ENCODE measurements at places on chromosomes 13 and 19. TPM values are rescaled to one million over a fixed set of nuclear protein-coding genes. Genes with fewer than 3 reads are reported as not detected.

Gene NTN5
- 0.53 TPM for total RNA-seq

- DNase-seq = no peak
Observed at GRCh38 chr19:46954502-46954992, 65.1 kb upstream of the NPAS1 start.

DNA sequence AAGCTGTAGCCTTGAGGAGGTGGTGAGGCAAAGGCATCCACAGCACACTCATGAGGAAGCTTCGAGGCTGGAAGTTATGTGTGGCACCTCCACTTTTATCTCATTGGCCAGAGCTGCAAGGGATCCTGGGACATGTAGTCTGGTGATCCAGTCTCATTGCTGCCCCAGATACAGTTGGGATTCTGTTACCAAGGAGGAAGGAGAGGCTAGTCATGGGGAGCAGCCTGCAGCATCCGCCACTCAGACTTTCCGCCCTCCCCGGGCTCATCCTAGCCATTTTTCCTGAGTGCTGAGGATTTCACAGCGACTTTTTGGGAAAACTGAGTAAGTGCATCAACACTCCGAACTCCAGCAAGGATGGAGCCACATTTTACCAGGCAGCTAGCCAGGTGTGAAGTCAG lies 74.4 kb downstream of the DPF1 start:
- no peak for DNase-seq

DNA sequence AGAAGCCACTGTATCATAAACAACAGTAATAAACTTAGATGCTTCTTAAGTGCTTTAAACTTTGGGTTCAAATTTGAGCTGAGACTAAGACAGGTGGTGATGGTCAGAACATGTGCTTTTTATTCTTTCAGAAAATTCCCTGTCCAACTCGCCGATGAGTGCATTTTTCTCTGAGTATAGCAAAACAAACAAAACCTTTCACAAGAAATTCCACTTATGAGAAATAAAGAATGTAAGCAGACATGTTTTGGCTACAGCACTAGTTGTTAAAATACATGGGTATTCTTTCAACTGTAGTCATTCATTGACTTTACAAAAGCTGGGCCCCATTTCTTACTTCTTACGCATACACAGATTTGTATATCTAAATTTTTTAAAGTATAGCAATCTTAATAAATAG lies 125.6 kb downstream of the SPRY2 start:
- no peak for DNase-seq

GRCh38 chr19:10891405-10892086 lies 20.2 kb downstream of the CARM1 start:
- DNase-seq = peak; percentile 89

Gene C19orf67
- 0.42 TPM for total RNA-seq

DNA sequence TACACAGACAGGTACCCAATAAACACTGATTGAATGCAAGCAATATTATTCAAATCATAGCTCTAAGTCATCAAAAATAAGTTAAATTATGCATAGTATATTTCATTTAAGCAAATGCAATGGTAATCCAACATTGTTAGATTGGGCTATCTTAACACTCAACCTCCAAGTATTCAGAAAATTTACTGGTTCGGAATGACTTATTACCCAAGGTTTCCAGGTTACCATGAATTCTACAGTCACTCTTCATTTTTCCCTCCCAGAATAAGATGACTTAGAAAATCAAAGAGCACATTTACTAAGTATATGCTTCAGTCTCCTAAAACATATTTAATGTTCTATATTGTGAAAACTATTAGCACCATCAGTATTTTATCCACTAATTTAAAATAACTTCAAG lies 6.0 kb downstream of the UBL3 start:
- DNase-seq = no peak

GRCh38 chr13:111491021-111491420 lies 170.6 kb downstream of the TEX29 start:
- no peak for DNase-seq

Gene C19orf33
- total RNA-seq = 333 TPM

DNA sequence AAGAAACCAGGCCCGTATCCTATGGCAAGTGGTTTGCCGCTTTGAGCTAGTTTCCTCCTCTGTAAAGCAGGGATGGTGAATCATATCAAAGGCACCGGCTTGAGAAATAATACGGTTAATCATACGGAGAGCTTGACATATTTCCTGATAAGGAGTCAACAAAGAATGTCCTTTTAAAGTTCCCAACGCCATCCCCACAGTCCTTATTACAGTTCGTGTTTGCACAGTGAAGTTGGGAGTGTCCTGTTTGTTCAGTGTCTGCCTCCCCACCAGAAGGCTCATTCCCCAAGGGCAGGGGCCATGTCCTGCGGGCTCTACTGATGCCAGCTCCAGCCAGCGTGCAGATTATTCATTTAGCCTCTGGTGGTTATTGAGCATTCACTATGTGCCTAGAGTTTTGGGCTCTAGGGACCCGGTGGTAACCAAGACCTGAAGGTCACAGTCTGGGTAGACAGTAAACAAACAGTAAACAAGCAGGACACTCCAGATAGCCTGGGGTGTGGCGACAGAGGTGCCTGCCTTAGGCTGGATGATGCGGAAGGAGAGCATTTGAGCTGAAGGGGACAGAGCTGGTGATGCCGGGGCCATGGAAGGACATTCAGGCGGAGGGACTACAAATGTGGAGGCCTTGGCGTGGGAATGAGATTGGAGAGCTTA lies 6.3 kb downstream of the GRAMD1A start:
- peak; percentile 69 for DNase-seq

DNA sequence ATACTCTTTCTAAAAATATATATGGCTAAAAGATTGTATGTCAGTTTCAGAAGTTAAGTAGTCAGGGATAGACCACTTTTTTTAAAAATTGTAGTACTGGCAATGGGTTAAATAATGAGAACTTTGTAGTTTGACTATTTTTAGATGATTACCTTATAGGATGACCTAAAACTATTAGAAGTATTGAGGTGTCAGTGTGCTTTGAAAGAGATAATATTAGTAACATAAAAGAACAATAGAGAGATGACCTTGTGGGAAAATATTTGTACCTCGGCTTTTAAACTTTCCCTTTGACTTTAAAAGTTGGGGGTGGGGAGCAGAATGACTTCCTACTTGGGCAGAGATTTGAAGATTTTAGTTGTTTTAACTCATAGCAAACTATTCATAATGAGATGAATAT lies 48.3 kb downstream of the SLAIN1 start:
- DNase-seq = no peak

DNA sequence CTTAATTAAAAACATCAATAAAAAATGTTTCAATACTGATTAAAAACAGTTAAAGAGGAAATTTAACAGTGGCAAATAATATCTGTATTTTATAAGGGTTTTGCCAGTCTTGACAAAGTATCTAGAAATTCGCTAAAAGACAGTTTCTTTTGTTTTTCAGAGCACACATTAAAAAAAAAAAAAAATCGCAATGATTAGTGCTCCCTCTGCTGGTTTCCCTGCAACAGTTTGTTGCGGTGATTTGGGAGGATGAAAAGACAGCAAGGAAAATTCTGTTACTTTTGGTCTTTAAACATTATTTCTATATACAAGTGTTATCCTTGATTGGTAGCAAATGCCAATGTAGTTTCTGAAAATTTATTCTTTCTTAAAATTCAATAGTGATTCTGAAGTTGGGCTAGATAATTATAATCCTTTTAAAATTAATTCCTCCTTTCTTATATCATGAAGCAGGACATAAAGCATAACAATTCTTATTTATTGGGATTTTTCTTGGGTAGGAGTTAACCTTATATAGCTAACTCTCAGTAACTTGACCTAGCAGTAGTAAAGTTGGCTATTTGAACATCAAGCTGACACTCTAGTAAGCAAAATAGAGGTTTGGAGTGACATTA lies 23.1 kb upstream of the SPRY2 start:
- DNase-seq = no peak

DNA sequence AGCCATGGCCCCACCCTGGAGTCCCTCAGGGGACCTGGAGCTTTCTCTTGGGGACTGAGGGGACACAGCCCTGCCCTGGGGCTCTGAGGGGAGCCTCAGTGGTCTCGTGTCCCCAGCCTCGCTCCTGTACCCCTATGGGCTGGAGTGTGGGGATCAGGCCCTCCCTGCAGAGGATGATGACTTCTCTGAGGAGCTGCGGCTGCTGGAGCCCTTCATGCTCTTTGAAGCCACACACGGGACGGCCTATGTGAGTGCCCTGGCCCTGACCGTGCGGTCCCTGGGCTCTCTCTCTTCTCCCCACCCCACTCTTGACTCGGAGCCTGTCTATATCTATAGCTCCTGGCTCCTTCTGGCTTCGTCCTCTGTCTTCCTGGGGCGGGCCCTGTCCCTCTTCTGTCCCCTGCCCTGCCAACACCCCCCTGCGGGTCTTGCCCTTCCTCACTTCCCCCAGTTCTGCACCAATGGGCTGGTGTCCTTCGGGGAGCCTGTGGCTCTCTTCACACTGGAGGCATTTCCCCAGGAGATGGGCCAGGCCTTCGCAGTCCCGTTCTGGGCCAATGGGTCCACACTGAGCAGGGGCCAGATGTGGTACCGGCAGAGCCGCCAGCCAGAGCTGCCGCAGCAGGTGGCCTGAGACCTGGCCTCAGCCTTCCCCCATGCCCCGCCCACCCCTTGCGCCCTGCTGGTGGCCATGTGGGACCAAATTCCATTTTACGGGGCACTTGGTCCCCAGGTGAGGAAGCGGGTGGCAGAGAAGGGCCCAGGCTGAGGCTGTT lies 33.1 kb downstream of the HPN start:
- no peak for DNase-seq

DNA sequence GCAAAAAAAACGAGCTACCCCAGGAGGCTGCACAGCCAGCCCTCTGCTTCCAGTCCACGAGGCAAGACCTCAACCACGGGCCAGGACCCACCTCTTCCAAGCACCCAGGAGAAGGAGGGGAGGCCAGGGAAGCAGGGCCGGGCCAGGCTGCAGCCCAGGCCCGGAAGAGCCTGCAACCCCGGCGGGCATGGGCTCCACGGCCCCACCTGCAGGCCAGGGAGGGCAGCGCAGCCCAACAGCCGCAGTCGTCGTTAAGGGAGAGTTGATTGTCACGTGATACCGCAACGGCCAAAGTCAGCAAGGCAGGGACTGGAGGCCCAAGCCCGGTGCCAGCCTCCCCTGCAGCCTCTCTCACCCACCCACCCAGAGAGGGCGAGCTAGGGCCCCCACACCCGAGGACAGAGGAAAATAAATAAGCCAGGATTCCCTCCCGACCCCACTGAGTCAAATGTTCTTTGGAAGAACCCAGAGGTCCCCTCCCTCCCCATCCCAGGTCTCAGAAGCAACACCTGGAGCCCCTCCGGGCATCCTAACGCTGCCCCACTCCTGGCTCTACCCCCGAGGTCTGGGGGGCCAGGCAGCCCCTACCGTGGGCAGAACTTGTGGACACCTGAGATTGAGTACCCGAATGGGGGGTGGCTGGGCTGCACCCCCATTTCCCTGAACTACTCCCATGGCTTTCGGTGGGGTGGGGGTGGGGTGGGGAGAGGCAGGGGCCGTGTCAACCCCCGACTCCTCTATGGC lies 5.2 kb upstream of the REXO1 start:
- DNase-seq = peak; percentile 90

DNA sequence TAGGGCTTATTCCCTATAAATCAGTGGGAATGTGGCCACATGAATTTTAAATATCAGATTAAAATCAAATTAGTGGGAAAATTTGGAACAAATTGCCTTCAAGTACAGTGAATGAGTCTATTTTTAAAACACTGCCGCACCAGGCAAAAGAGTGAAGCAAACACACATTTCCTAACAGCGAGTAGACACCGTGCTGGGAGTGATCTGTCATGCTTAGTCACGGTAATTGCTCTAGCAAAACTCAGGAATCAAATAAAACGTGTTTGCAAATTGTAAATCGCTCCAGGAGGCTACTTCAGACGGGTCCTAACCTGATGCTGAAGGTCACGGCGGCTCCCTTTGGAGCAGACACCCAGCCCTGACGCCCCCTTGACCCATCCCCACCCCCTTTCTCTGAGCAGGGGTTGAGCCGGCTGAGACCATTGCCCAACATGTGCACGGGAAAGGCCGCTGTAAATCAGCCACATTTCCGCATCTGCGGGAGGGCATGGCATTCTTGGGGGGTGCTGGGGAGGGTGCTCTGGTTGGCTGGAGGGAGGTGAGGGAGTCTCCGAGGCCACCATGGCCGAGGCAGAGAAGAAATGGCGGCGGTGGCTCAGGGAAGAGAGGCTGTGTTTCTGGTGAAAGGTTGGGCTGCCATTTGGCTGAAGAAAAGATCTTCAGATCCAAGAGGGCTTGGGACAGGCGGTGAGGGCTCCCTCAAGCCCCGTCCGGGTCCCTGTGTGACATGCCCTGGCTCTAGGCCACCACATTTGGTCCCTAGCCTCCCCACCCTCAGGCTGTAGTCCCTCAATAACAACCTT lies 8.9 kb downstream of the CEBPA start:
- DNase-seq = peak; percentile 56

DNA sequence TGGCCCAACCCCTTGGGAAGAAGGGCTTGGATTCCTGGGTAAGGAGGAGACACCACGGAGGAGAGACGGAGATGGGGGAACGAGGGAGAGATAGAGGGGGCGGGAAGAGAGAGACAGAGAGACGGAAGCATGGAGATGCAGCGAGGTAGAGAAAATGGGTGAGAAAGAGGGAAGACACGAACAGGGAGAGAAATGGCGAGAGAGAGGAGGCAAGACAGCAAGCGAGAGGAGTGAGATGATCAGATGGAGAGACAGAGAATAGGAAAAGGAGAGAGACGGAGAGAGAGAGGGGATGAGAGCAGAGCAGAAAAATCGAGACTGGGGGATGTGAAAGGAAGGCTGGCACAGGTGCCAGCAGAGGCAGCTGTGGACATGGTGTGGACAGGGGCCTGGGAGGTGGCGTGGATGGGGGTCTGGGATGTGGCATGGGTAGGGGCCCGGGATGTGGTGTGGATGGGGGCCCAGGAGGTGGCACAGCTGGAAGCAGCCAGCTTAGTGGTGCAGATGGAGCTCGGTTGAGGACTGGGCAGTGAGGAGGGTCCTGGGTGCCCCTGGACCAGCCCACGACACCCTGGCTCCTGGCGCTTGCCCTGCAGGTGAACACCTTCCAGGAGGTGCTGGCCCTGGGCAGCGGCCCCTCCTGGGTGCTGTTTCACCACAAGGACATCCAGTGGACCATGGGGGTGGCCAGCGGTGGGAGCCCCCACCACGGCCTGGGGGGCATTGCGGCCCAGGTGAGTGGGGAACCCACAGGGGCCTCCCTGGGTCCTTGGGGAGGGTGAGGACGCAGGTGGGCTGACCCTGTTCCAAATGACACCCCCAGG lies 33.9 kb downstream of the HPN start:
- no peak for DNase-seq

GRCh38 chr13:30743319-30744055 lies 8.1 kb downstream of the ALOX5AP start:
- DNase-seq = no peak

Gene THSD1
- 1.2 TPM for total RNA-seq

DNA sequence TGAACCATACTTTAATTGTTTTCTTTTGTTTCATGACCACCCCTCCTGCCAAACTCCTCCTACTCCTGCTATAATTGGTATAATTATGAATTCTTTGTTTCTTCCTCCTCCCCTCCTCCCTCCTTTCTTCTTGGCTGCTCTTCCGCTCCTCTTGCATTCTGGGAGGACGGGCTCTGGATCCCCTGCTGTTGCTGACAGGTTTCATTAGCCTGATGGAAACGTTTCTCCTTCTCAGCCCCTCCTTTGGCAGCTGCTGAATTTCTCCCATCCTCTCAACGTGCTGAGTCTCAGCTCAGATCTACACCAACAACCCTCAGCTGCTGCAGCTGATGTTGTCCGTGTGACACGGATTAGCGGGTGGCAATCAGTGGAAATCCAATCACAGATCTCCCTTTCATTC lies 97.1 kb upstream of the UBAC2 start:
- no peak for DNase-seq

GRCh38 chr19:58395220-58395978 lies at the start of gene RNF225:
TSS of gene RNF225 (plus strand) at chr19:58395656. CDS start at chr19:58396090, 434 bp downstream.
- DNase-seq = no peak

- DNase-seq = no peak
Observed at GRCh38 chr19:11479090-11479897, 1.6 kb downstream of the ELAVL3 start.
